ENCODE measurements at places on chromosomes 2 and 18.

DNA sequence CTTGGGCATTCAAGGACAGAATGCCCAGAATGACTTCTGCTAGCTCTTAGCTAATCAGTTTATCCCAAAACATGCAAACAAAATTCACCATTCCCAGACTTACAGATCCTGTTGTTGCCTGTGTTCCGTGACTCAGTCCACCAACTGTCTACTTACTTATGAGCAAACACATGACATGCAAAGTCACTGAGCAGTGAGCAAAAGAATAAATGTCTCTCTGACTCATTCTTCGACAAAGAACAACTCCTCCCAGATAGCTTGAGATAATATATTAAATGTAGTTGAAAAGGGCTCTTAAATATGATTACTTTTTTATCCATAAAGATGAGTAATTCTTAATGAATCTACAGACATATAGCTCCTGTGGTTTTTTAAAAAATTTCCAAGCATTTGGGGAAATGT, 9.0 kb upstream of the CREG2 start:
- DNase-seq: no peak

GRCh38 chr18:30970196-30970816, 72.2 kb downstream of the DSC3 start:
- no peak for DNase-seq

DNA sequence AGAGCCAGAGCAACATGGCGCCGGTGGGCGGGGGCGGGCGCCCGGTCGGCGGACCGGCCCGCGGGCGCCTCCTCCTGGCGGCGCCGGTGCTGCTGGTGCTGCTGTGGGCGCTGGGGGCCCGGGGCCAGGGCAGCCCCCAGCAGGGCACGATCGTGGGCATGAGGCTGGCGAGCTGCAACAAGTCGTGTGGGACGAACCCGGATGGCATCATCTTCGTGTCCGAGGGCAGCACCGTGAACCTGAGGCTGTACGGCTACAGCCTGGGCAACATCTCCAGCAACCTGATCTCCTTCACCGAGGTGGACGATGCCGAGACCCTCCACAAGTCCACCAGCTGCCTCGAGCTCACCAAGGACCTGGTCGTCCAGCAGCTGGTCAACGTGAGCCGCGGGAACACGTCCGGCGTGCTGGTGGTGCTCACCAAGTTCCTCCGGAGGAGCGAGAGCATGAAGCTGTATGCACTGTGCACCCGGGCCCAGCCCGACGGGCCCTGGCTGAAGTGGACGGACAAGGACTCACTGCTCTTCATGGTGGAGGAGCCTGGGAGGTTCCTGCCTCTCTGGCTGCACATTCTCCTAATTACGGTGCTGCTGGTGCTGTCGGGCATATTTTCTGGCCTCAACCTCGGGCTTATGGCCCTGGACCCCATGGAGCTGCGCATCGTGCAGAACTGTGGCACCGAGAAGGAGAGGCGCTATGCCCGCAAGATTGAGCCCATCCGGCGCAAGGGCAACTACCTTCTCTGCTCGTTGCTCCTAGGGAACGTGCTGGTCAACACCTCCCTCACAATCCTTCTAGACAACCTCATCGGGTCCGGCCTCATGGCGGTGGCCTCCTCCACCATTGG, 507 bp downstream of the CNNM4 start:
- DNase-seq: no peak

DNA sequence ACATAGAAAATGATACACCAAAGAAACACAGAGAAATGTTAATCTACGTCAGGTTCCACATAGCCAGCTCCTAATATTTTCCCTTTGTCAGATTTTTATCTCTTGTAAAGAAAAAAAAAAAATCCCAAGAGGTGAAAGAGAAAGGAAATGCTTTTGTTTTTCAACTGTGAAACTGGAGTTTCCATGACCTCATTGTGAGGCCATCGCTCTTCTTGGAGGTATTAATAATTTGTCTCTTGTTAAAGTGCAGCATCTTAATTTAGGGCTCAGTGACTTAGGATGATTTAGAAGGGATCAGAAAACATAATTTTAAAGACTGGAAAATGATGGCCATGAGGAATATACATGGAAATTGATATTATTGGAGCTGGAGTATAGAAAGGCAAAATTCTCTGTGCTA, 21.7 kb downstream of the ARHGAP28 start:
- no peak for DNase-seq
